ENCODE measurements at places on chromosomes 12 and 14. TPM values are rescaled to one million over a fixed set of nuclear protein-coding genes. Genes with fewer than 3 reads are reported as not detected.
A peak's percentile ranks its signal among the peaks of the same experiment; 100 is the strongest.

GRCh38 chr12:71183846-71184245 lies 26.0 kb upstream of the TSPAN8 start:
- DNase-seq = no peak
- no peaks in the 10 kb centered on the region for H3K27me3 ChIP-seq
- H3K36me3 ChIP-seq = no peaks in the 10 kb centered on the region
- no peak overlapping the region for H3K4me3 ChIP-seq
- no peak overlapping the region for H3K27ac ChIP-seq

GRCh38 chr14:97618917-97619690 lies 821.9 kb downstream of the VRK1 start:
- no peaks in the 10 kb centered on the region for H3K36me3 ChIP-seq
- peak overlapping the region; percentile 19 for H3K4me3 ChIP-seq

GRCh38 chr12:31931796-31932715 lies 27.2 kb upstream of the RESF1 start:
- H3K36me3 ChIP-seq = no peaks in the 10 kb centered on the region
- no peaks in the 10 kb centered on the region for H3K27me3 ChIP-seq
- H3K4me1 ChIP-seq = peaks cover 30% of the 10 kb centered on the region
- H3K27ac ChIP-seq = no peak overlapping the region

- H3K4me3 ChIP-seq = peak overlapping the region; percentile 80
- H3K4me1 ChIP-seq = peaks cover 85% of the 10 kb centered on the region
- no peaks in the 10 kb centered on the region for H3K36me3 ChIP-seq
- no peak for DNase-seq
These were observed 7.9 kb downstream of the HDAC7 start for GRCh38 chr12:47811581-47812484.

DNA sequence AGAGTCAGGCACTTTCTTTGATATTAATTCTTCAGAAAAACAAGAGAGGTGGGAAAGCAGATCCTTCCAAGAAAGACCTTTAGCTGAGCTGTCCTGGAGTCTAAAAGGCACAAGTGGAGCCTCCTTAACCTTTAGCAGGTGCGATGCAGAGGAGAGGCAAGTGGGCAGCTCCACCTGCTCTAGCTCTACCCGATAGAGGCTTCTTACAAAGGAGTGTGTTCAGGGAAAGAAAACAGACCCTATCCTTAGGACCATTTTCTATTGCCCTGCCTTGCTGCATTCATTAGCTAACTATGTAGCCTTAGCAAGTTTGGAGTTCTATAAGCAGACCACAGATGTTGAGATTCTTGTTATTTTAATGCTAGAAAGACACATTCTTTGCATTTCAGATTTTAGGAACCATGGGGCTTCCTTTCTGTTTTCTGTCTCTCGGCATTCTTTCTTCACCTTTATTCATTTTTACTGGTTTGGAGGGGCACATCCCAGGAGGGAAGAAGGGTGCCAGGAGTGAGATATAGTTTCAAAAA lies 214.5 kb downstream of the EGLN3 start:
- no peaks in the 10 kb centered on the region for H3K36me3 ChIP-seq
- H3K27me3 ChIP-seq = no peaks in the 10 kb centered on the region
- H3K27ac ChIP-seq = no peak overlapping the region
- no peaks in the 10 kb centered on the region for H3K4me1 ChIP-seq
- no peak overlapping the region for H3K4me3 ChIP-seq

GRCh38 chr12:15794836-15795235 lies 5.6 kb upstream of the EPS8 start:
- H3K4me1 ChIP-seq = no peaks in the 10 kb centered on the region
- H3K27me3 ChIP-seq = peaks cover 5% of the 10 kb centered on the region
- H3K36me3 ChIP-seq = no peaks in the 10 kb centered on the region
- DNase-seq = no peak
- H3K4me3 ChIP-seq = no peak overlapping the region
- H3K27ac ChIP-seq = no peak overlapping the region

GRCh38 chr14:37546621-37547447 lies 48.2 kb downstream of the FOXA1 start:
- no peak for DNase-seq
- H3K27me3 ChIP-seq = no peaks in the 10 kb centered on the region
- no peaks in the 10 kb centered on the region for H3K36me3 ChIP-seq
- no peak overlapping the region for H3K27ac ChIP-seq

GRCh38 chr12:1013618-1014489 lies 22.8 kb downstream of the ERC1 start:
- no peak overlapping the region for H3K4me3 ChIP-seq
- no peak for DNase-seq
- H3K27ac ChIP-seq = no peak overlapping the region
- no peaks in the 10 kb centered on the region for H3K36me3 ChIP-seq
- H3K4me1 ChIP-seq = no peaks in the 10 kb centered on the region
- H3K27me3 ChIP-seq = no peaks in the 10 kb centered on the region

Gene GPD1
- total RNA-seq = 0.51 TPM

Gene PIK3C2G
- not detected for total RNA-seq

Gene FIGNL2
- 2.1 TPM for total RNA-seq
